SJSA1 (cell line): ENCODE measurements at places on chromosomes 16 and 17. TPM values are rescaled to one million over a fixed set of nuclear protein-coding genes. Genes with fewer than 3 reads are reported as not detected.

GRCh38 chr16:74511961-74512360 lies 90.7 kb upstream of the CLEC18B start:
- no peak for DNase-seq

GRCh38 chr16:79668502-79668901 lies 68.0 kb upstream of the MAF start:
- DNase-seq, result no peak

- DNase-seq, result no peak
These were observed 36.2 kb upstream of the DNAH17 start for GRCh38 chr17:78613416-78613815.

DNA sequence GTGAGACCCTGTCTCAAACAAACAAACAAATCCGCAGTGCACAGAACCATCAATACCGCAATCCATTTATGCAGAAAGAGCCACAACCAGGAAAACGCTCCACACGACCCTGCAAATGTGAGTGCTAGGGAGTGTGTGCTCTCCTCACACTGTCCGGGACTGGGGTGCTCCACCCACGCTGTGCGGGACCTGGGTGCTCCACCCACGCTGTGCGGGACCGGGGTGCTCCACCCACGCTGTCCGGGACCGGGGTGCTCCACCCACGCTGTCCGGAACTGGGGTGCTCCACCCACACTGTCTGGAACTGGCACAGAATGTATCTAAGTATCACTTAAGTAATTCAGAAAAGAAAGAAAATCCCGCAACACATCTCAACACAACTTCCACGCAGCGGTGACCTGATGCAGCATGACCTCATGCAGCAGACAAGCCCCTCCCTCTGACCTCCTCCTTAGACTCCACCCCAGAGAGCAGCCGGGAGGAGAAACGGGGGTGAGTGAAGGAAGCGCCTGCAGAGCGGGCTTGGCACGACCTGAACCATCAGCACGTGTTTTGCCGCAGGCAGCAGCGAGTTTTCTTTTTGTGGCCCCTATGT lies 38.5 kb downstream of the ZNF276 start:
- no peak for DNase-seq

DNA sequence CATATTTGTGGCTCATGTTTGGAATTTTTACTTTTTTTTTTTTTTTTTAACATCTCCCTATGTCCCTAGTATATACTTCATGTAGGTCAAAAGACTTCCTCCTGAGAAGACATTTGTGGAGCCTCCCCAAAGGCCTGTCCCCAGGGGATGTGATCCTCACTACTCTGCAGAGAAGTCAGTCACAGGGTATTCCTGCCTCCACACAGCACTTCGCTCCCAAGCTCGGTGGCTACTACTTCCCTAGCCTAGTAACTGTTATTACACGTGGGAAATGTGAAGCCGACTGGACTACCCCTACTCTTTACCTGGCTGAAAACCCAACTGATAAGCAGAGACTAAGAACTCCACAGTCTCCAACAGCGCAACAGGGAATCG lies 116.8 kb downstream of the HIC1 start:
- no peak for DNase-seq

DNA sequence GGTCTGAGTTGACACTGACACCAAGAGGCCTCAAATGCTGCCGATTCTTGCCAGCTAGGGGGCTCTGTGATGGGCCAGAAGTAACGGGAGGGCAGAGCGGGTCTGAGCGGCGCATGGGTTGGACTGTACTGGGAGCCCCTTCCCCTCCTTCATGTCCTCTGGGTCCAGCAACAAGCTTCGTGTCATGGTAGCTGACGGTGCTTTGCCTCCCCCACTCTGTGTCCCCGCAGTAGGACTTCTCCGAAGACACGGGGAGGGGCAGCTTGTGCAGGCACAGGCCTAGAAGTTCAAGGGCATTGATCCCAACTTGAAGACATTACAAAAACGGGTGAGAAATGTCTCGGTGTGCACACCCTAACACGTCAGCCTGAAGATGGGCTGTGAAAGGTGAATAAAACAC lies 39.8 kb upstream of the DNAH17 start:
- no peak for DNase-seq

- DNase-seq, result no peak
These were observed 73.6 kb downstream of the USP32 start for GRCh38 chr17:60318326-60318725.

GRCh38 chr16:14186007-14186794 lies 115.1 kb downstream of the MRTFB start:
- peak; percentile 70 for DNase-seq

DNA sequence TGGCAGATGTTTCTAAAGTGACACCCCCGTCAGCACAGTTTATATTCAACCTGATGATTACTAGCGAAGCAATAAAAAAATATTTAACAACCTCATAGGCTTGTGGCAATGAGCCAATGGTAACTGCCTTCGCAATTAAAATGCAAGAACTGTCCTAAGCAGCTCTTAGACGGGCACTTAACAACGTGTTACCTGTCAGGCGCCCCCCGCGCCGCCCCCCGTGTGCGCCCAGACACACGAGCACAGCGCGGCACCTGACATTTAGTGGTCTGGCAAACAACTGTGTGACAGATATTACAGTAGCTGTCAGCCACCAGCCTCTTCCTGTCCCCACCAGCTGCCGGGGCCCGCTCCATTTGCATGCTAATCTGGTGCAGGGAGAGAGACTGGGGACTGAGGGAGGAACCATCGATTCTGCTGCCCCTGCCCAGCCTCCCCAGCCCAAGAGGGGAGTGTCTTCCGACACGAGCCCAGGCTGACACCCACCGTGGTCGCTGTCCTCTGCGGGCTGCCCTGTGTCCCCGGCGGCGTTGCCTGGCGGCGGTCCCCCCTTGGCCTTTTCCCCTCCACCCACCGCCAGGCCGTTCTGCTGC lies 12.7 kb downstream of the NDUFAF8 start:
- no peak for DNase-seq

- peak; percentile 93 for DNase-seq
These were observed at the start of gene CACNA1G for GRCh38 chr17:50560185-50560824. CACNA1G (plus strand) TSS chr17:50560715; CDS start chr17:50561460, 745 bp downstream.

DNA sequence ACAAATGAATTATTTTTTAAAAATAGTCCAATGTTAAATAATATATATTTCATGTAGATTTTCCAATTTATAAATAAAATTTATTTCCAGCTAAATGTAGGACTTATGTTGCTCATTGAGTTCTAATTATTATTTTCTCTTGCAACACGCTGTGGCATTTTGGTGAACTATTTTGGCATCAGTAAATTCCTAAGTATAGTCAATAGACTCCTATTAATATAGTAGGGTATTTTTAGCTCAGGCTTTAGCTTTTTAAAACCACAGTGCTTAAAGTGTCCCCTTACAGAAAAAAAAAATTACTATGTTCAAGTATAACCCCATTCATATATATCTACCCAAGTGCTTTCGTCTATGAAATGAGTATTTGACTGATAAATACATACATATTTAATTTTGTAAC lies 919.2 kb upstream of the SOX9 start:
- DNase-seq, result no peak

- no peak for DNase-seq
These were observed 42.8 kb downstream of the CBFA2T3 start for GRCh38 chr16:88934066-88934667.

- DNase-seq, result no peak
These were observed 41.5 kb downstream of the C16orf82 start for GRCh38 chr16:27108051-27108770.

- DNase-seq, result no peak
These were observed 27.9 kb downstream of the MBTPS1 start for GRCh38 chr16:84088695-84089395.

DNA sequence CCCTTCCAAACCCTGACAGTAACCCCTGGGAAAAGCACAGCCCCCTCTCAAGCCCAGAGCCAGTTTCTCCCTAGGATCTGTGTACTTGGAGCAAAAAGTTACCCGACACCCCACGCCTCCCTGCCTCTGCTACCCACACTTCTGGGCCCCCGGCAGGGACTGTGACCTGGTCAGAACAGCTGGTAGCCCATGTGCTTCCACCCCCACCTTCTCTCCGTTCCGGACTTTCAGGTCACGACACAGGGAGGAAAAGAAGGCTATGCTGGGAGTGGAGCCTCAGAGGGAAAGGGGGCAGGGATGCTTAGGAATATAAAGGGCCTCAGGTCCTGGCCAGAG lies 6.4 kb downstream of the PPY start:
- DNase-seq, result no peak

The EXOC7 gene
- 98.2 and 133 TPM in 2 replicates for total RNA-seq

The CALB2 gene
- 50.4 and 55.0 TPM in 2 replicates for total RNA-seq

The PERCC1 gene
- total RNA-seq, result not detected in 2 replicates

The BIRC5 gene
- 301 and 370 TPM in 2 replicates for total RNA-seq

The AGRP gene
- total RNA-seq, result not detected in 2 replicates

The CCL3 gene
- not detected in 2 replicates for total RNA-seq

The HS3ST3B1 gene
- 14.1 and 17.0 TPM in 2 replicates for total RNA-seq

The LITAFD gene
- total RNA-seq, result not detected in 2 replicates

The ABCC12 gene
- 0.03 TPM in 1 of 2 replicates, not detected in the other for total RNA-seq

The CD79B gene
- not detected in 2 replicates for total RNA-seq

The CTRB2 gene
- not detected in 2 replicates for total RNA-seq
